ENCODE measurements at places on chromosomes 6 and 20. TPM values are rescaled to one million over a fixed set of nuclear protein-coding genes. Genes with fewer than 3 reads are reported as not detected.

GRCh38 chr20:37356387-37356786, 10.4 kb downstream of the SRC start:
- DNase-seq: no peak

GRCh38 chr6:110658631-110659211, 156.5 kb downstream of the CDK19 start:
- DNase-seq: no peak

GRCh38 chr6:35136185-35136584, 5.0 kb downstream of the TCP11 start:
- no peak for DNase-seq

DNA sequence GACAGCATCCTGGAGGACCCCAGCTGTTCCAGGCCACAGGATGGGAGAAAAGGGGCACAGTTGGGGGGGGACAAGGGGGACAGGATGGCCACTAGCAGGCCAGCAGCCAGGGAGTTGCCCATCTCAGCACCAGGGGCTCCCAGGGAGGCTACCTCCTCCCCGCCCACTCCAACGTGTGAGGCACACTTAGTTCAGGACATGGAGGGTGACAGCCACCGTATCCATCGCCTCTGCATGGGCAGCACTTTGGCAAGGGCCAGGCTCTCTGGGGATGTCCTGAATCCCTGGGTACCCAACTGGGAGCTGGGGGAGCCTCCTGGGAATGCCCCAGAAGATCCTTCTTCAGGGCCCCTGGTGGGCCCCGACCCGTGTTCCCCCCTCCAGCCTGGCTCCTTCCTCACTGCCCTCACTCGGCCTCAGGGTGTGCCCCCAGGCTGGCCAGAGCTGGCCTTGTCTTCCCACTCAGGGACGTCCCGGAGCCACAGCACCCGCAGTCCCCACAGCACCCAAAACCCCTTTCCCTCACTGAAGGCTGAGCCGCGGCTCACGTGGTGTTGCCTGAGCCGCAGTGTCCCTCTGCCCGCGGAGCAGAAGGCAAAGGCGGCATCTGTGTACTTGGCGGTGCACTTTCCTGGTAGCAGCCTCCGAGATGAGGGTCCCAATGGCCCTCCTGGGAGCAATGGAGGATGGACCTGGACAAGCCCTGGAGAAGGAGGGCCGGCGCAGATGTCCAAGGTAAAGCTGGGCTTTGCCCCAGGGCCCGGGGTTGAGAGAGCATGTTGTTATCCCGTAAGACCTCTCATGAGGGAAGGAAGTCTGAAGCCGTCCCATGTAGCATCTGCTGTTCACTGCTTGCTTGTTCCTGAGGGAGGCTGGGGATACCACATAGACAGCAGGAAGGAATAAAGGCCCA, 30.7 kb downstream of the ZNF831 start:
- DNase-seq: no peak

- no peak for DNase-seq
Measured at GRCh38 chr20:4870906-4871305, 130.4 kb downstream of the SLC23A2 start.

DNA sequence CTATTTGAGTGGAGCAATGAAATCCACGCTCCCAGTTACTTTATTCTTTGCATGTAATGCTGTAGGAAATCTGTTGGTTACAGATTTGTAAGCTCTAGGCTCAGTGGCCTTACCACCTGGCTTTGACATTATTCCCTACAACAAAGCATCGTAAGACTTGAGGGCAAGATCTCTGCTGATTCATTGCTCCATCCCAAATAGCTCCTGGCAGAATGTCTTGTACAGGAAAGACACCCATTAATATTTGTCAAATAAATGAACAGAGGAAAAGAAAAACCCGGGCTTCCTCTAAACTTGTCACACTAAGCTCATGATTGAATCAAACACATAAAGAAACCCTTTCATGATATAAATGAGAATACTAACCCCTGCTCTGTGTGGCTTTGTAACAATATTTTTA, 357.5 kb upstream of the RNF217 start:
- no peak for DNase-seq

- no peak for DNase-seq
Measured at GRCh38 chr6:88815491-88815890, 147.9 kb downstream of the RNGTT start.

DNA sequence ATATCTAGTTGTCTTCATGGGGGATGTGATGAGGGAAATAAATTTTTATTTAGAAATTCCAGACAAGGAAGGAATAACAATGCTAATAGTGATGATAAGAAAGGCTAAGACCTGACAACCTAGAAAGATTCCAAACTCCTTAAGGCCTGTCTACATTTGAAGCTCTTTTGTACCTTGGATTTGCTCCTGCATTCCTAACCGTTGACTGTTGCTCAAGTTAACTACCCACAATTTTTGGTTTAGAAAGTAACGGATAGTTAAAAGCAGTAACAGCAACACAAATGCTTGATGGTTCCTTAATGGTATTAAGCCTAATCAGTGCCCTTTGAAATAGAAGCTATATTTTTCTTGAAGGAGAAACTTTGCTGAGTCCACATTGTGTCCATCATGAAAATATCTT, 52.9 kb downstream of the TRMT11 start:
- DNase-seq: no peak

- no peak for DNase-seq
Measured at GRCh38 chr20:58696411-58696961, 3.9 kb downstream of the NPEPL1 start.

- DNase-seq: no peak
Measured at GRCh38 chr6:154386848-154387717, 30.5 kb upstream of the IPCEF1 start.

GRCh38 chr6:55265409-55266114, 61.7 kb upstream of the GFRAL start:
- no peak for DNase-seq

DNA sequence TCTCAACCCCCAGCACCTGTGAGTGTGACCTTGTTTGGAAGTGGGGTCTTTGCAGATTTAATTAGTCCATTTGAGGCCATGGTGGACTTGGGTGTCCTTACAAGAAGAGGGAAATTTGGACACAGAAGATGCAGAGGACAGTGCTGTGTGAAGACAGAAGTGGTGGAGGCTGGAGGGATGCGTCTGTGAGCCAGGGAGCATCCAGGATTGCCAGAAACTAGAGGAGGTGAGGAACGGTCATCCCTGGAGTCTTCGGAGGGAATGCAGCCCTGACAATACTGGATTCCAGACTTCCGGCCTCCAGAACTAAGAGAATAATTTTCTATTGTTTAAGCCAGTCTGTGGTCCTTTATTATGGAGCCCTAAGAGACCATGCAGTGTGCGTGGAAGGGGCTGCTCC, 22.9 kb upstream of the NPBWR2 start:
- no peak for DNase-seq

GRCh38 chr6:161198176-161198575, 75.7 kb downstream of the AGPAT4 start:
- no peak for DNase-seq

- no peak for DNase-seq
Measured at GRCh38 chr6:11236076-11236750, 3.7 kb upstream of the NEDD9 start.

DNA sequence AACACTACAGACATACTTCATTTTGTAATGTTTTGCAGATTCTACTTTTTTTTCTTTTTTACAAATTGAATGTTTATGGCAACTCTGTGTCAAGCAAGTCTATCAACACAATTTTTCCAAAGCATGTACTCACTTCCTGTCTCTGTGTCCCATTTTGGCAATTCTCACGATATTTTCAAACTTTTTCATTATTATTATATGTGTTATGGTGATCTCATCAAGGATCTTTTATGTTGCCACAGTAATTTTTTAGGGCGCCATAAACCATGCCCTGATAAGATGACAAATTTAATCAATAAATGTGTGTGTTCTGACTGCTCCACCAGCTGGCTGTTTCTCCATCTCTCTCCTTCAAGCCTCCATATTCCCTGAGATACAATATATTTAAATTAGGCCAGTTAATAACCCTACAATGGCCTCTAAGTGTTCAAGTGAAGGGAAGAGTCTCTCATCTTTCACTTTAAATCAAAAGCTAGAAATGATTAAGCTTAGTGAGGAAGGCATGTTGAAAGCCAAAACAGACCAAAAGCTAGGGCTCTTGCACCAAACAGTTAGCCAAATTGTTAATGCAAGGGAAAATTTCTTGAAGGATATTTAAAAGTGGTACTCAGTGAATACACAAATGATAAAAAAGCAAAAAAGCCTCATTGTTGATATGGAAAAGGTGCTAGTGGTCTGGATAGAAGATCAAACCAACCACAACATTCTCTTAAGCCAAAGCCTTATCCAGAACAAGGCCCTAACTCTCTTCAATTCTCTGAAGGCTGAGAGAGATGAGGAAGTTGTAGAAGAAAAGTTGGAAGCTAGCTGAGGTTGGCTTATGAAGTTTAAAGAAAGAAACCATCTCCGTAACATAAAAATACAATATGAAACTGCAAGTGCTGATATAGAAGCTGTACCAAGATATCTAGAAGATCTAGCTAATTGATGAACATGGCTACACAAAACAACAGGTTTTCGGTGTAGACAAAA, 194.4 kb upstream of the TAB2 start:
- DNase-seq: no peak

DNA sequence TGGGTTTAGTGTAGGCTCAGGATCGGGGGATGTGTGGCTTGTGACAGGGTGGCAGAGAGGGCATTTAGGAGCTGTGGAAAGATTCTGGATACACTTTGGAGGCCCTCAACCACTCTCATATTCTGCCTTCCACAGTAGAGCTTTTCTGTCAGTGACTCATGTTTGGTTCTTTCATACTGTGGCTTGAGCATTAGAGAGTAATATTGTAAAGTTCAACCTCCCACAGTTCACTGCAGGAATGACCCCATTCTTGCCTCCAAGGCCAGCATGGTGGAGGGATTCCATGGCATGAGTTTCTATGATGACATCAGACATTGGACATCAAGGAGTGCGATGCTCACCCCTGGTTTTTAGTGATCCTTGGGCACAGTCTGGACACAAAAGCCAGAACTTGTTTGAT, 50.9 kb downstream of the DTD1 start:
- DNase-seq: no peak

DNA sequence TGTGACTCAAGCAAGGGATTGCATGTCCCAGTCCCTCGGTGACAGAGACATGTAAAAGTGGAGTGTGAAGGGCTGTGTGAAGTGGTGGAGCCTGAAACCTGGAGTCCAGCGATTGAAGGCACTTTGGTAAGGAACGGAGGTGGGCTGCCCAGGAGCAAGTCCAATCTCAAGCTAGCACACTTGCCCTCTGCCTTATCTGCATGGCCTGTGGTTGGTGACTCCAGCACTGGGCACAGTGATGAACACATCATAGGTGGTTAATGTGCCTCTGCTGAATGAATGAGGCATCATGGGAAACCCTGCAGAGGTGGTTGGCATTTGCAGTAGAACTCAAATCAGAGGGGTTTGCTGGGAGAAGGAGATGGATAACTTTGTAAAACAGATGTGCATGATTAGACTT, 14.9 kb upstream of the ULBP3 start:
- no peak for DNase-seq

GRCh38 chr20:24804481-24805206, 144.4 kb upstream of the CST7 start:
- DNase-seq: no peak

DNA sequence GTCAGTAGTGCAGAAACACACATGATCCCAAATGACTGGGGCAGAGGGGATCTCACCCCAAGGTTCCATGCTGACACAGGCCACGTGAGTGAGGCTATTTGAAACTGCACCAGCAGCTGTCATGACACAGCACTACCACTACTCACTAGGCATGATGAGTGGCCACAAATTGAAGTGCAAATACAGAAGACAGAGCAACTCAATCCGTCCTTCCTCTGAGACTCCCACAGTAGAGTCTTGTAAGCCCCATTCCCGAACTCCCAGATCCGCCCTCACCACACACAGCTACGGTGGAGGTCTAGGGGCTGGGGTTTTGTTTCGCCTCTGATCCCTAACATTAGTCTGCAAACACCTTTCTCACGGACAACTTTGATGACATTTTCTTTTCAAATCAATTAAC, 113.3 kb upstream of the NUP153 start:
- DNase-seq: no peak

GRCh38 chr6:7264041-7264440, 49.0 kb downstream of the SSR1 start:
- no peak for DNase-seq

DNA sequence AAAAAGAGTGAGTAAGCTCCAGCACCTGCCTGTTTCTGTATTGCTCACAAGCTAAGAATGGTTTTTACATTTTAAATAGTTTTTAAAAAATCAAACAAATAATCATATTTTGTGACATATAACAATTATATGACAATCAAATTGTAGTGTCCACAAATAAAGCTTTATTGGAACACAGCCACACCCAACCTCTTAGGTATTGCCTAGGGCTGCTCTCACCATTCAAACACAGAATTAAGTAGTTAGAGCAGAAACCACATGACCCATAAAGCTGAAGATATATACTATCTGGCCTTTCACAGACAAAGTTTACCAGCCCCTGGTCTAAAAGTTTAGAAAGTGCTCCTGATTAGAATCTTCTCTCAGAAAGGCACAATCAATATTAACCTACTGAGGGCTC, 11.2 kb downstream of the TNFRSF21 start:
- no peak for DNase-seq

DNA sequence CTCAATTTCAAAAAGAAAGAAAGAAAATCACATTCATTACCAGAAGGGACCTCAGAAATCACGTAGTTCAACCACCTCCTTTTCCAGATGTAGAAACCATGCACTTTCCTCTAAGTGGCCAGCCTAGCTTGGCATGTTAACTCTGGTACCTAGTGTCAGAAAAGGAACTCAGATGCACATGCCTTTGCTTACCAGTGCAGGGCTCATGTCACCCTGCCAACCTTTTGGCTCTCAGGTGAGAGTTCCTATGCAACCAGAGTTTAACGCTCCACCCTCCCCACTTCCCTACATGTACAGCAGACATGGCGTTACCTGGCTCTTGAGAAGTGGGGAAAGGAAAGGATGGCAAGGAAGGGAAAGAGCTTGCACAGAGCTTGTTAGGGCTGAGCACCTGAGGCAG, 16.3 kb upstream of the IL17F start:
- no peak for DNase-seq

DNA sequence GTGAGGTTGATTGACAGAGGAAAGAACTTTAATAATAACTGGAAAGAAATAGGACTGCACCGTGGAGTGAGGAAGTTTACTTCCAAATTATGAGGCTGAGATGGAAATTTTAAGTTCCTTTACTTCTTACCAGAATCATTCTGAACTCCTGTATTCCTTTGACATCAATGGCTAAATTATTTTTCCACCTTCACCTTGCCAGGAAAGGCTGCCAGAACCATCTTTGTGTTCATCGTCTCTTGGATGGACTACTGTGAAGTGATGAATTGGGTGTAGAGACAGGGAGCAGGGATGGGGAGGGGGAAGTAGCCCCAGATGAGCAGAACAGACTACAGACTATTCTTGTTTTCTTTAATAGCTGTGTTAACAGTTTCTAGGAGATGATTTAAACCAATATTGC, 102.1 kb upstream of the CEP162 start:
- no peak for DNase-seq

SEMG1 gene
- total RNA-seq: not detected

EHMT2 gene
- 53.4 TPM for total RNA-seq

FAM50B gene
- total RNA-seq: 3.8 TPM

RIPPLY2 gene
- total RNA-seq: not detected

MEP1A gene
- total RNA-seq: not detected

DCDC2 gene
- total RNA-seq: 0.13 TPM

PPP1R10 gene
- total RNA-seq: 75.8 TPM

TFAP2D gene
- 0.31 TPM for total RNA-seq

ZGPAT gene
- 34.9 TPM for total RNA-seq

VSX1 gene
- total RNA-seq: not detected

GJA1 gene
- 363 TPM for total RNA-seq

RNASET2 gene
- 11.6 TPM for total RNA-seq

SLC32A1 gene
- 3.4 TPM for total RNA-seq

ZBP1 gene
- total RNA-seq: not detected
